ENCODE measurements at places on chromosomes 7 and 10.

DNA sequence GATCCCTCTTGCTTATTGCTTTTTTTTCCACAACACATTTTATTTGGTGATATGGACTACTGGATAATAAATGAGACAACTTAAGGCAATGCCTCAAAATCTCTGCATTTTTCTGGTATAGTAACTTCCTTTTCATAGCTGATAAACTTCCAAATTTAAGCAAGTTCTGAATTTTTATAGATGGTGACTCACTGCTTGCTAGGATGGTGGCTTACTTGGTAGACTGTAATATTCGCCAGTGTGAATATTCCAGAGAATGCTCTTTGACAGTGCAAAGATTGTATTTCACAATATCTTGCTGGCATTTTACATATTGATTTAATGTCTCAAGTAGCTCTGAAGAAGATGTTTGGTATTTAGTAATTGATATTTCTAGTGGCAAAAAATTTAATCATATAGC is 472.4 kb downstream of the TFEC start:
- no peak for DNase-seq

DNA sequence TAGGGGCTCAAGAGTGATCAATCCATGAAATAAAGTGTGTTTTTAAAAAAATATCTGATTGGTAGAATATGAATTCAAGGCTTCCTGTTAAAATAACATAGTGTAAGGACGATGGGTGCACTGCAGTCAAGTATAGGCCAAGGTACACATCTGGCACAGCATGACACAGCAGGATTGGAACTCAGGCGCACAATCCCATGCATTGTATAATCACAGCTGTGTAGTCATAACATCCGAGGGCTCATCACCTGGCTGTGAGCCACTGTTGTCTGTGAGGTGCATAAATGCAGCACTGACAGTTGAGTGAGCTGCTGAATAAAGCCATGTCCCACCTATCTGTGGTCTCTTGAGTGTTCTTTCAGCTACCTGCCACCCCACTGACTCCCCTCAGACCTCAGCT is 142.3 kb upstream of the HPS1 start:
- no peak for DNase-seq

GRCh38 chr7:134891262-134891695 is 95.0 kb upstream of the AGBL3 start:
- peak; percentile 89 for DNase-seq

- DNase-seq = no peak
Observed at GRCh38 chr7:157360483-157361025, 23.8 kb downstream of the DNAJB6 start.

DNA sequence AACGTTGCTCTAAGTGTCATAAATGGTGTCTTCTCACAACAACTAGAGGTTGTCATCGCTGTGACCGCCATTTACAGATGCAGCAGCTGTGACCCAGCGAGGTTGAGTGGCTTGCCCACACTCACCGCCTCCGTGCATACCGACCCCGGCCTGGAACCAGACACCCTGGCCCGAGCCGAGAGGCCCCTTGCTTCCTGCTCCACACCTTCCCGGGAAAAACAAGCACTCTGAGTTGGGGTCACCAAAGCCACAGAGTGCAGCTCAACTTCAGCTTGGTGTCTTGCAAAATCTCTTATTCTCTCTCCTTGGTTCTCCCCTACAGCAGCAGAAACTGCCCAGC is 115.7 kb upstream of the PPP2R2D start:
- peak; percentile 31 for DNase-seq

- no peak for DNase-seq
Observed at GRCh38 chr7:6367701-6368211, 80.0 kb downstream of the DAGLB start.

DNA sequence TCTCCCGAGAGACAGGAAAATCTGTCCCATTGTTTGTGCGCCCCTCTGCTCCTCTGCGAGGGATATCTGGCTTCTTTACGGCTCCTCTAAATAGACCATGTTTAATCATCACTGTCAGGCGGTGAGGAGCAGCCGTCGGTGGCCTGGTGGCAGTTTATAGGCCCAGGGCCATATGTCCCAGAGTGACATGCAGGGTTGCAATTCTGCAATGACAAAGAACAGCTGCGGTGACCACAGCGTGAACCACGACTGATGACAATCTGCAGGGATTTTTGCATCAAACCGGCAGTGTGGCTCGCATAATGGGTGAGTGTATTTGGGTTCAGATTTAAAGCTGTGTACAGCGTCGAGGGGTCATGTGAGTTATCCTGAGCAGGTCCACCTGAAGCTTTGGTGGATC is 41.5 kb downstream of the GATA3 start:
- no peak for DNase-seq

GRCh38 chr10:48604039-48604990 is 558 bp downstream of the ARHGAP22 start:
- no peak for DNase-seq

DNA sequence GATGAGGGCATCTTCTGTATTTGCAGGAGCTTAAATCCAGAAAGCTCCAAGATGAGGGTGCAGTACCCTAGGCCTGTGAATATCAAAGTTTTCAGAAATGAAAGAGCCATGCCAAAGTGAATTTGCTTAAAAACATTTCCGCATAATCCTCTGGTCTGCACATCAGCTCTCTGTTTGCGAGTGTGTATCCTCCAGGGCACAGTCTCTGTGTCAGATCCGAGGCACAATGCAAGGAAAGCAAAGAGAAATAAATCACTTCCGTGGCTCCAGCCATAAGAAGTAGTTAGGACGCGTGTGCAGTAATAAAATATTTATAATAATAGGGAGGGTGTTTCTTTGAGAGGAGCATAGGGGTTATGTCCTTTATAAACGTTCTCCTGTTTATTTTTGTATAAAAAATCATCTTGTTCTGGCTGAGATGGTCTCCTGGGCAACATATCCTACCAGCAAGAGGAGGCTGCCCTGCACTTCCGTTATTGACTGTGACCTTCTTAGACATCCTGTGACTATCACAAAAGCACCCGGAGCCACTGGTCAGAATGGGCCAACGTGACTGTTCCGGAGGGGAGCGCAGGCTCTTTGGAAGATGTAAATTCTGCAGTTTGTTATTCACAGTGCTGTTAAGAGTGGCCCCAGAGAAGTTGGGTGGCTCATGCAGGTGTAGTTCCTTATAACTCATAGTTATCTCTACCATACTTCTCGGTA is 667.6 kb upstream of the FOXK1 start:
- no peak for DNase-seq

DNA sequence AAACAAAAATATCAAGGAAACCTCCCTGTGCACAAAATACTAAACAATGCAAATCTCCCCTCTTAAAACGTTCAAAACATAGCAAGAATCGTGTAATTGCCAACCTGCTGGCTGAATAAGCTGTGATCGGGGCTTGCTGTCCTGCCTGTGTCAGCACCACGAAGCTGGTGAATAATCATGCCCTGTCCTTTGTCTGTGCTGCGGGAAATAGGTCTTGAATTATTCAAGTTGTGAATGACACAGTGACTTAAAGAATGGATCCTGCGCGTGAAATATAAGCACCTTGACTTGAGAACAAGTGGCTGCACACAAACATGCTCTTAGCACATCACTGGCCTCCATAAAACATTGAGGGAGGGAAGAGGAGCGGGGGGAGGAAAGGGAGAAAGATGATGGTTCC is 130.2 kb downstream of the OAT start:
- DNase-seq = peak; percentile 0

DNA sequence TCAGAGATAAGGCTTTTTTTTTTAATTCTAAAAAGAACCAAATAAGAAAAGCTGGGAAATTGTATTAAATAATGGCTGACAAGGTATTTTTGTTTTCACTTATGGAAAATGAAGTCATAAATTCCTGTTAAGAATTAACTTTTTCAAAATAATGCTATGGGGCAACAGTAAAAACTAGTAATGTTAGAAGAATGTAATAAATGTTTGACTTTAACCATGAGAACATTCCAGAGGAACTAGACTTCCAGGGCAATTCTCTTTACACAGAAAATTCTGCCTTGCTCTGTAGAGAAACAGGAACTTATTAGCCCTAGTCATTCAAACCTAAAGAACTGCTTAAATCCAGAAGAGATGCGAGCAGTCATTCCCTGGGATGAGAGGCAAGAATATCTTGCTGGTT is 571.1 kb downstream of the IPMK start:
- no peak for DNase-seq

- no peak for DNase-seq
Observed at GRCh38 chr7:127644484-127644883, 7.5 kb upstream of the SND1 start.

- DNase-seq = no peak
Observed at GRCh38 chr10:33746836-33747268, 412.4 kb upstream of the NRP1 start.

DNA sequence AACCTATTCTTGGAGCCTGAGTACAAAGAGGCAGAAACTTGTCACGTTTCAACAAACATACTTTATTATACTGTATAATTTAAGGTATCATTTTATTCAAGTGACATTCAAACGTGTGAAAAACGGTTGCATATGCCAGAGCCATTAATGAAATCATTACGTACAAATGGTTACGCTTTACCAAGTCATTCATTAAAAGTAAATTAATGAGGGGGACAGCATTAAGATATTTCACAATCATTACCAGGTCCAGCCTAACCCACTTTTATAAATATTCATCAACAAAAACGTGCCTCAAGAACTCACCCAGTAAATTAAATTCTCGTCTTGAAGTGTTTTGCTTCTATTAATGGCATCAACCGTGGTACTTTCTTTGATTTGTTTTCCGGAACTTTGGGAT is 253.0 kb downstream of the RPS24 start:
- DNase-seq = no peak

- no peak for DNase-seq
Observed at GRCh38 chr7:128939861-128940410, 2.2 kb downstream of the IRF5 start.

- no peak for DNase-seq
Observed at GRCh38 chr10:110827410-110827809, 44.3 kb upstream of the PDCD4 start.

GRCh38 chr10:13392701-13393100 is 44.6 kb upstream of the SEPHS1 start:
- no peak for DNase-seq

DNA sequence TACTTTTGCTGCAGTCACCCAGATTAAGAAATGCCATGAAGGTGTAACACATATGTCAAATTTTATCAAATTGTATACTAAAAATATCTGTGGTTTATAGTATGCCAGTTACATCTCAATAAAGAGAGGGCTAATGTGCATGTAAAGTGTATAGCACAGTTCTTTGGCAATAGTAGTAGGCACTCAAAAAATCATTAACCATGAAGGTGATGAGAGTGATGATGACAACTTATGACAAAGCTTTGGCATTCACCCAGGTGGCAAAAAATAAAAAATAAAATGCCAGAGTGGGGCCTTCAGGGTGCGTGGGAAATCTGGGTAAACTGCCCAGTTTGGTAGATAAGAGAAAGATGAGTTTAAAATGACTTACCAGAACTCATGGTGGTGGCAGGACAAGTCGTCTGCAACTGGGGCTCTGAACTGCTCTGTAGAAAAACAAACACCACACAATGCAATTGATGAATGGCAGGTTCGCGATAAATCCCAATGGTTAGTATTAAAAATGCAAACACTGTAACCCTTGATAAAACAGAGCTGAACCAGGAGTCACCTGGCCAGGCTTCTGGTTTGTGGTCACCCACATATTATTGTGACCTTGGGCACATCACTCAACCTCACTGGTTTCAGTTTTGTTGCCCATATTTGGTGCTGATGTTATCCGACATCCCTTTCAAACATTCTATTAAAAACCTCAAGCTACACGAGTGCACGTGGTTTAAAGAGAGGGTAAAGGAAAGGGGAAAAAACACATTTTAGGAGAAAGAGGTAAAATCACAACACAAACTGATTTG is 120.2 kb downstream of the SORBS1 start:
- no peak for DNase-seq

GRCh38 chr7:84799106-84799505 is 387.8 kb downstream of the SEMA3D start:
- DNase-seq = no peak

DNA sequence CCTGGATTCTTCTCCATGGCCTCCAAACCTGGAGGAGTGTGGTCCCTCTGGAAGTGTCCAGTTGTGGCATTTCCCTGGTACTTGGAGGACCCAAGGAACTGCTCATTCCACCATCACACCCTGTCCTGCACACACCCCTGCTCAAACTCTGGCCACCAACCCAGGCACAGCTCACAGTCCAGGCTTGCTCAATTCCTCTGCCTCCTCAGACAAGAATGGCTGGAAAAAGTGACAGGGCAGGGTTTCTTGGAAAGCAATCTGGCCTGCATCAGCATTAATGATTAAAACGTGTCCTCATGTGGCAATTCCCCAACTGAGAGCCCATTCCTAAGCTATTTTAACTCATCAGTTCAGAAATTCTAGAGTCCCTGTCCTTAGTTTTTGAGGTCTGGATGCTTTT is 17.2 kb upstream of the TPST1 start:
- DNase-seq = peak; percentile 71

DNA sequence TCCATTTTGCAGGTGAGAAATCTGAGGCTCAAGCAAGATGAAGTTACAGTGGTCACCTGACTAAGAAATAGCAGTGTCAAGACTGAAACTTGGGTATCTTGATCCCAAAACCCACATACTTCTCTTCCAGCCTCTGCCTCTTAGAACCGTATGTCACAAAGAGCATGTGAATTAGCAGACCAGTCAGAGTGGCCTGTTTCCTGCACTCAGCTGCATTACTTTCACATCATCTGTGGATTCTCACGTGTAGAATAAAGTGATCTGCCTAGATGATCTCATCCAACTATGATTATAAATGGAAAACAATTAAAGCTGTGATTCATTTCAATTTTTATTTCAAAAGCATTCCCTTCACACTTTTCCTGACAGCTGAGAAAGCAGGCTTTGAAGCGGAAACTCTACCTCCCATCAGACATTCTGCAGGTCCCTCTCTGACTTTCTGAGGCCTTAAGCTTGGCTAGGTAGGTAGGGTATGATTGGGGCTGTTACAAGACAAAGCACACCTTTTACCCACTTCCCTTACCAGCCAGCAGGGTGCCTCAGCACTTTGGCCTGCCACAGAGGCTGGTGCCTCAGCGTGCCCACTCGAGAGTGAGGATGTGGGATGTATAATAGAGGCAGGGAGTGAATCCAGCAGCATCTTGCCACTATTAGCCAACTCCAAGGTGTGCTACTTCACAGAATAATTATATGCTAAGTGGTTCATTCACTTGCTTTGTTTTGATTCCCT is 70.2 kb upstream of the PDE1C start:
- DNase-seq = no peak

DNA sequence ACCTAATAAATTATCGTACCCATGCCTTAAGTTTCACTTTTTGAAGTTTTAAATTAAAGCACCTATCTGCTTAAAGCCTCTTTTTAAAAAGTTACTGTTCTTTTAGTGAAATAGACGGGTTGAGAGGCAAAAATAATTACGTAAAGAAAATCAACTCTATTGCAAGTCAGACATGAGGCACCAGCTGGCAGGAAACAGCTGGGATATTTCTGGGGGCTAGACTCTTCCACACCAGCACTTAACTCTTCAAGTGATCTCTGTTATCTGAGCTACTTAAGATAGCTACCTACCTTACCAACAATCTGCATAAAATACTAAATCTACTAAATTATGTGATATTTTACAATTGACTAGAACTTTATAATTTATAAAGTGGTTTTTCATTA is 35.8 kb downstream of the GBF1 start:
- DNase-seq = no peak

GRCh38 chr7:143884241-143884968 is 17.6 kb downstream of the TCAF1 start:
- DNase-seq = no peak

- no peak for DNase-seq
Observed at GRCh38 chr7:5217851-5218331, 27.9 kb downstream of the WIPI2 start.

- no peak for DNase-seq
Observed at GRCh38 chr10:32163071-32163761, 107.0 kb upstream of the KIF5B start.

- no peak for DNase-seq
Observed at GRCh38 chr10:61888744-61889143, 12.8 kb upstream of the ARID5B start.
